ENCODE measurements at places on chromosomes 13 and 19.
A peak's percentile ranks its signal among the peaks of the same experiment; 100 is the strongest.

- peak; percentile 26 for DNase-seq
Observed at GRCh38 chr13:109715902-109716301, 70.5 kb downstream of the IRS2 start.

DNA sequence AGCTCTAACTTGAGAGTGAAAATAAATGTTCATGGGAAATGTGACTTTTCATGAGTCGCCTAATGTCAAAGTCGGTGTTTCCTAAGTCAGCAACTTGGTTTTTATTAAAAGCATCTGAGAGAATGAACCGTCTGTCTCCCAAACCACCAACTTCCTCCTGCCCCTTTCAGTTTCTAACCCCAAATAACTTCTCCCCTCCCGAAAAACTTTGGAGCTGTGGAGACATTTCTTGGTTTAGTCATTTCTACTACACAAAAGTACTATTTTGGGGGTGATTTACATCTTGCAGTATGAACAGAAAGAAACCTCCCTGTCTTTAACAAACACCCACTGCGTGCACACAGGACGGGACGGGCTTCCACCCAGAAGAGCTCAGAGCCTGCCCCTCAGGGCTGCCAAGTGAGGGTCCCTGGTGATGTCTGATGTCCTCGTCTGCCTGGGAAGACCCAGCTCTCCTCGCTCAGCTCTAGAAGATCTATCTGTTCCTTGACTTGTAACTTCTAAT, 65.0 kb downstream of the RASA3 start:
- peak; percentile 62 for DNase-seq

DNA sequence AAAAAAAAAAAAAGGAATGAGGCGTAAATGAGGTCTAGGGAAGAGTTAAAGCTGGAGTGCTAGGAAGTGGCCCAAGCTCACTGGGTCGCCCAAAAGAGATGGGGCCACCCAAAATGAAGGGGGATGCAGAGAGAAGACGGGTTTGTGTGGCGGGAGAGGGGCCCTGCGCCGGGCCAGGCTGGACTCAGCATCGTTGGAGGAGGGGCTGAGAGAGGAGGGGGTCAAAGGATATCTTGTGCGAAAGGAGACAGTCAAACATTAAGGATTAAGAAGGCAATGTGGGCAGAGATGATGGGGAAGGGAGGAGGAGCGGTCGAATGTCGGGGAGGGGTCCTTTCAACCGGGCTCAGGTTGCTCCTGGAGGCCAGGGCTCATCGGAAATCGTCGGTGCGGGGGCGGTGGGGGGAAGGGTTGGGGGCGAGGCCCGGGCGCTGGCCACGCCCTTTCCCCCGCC, 825 bp upstream of the CARM1 start:
- no peak for DNase-seq

DNA sequence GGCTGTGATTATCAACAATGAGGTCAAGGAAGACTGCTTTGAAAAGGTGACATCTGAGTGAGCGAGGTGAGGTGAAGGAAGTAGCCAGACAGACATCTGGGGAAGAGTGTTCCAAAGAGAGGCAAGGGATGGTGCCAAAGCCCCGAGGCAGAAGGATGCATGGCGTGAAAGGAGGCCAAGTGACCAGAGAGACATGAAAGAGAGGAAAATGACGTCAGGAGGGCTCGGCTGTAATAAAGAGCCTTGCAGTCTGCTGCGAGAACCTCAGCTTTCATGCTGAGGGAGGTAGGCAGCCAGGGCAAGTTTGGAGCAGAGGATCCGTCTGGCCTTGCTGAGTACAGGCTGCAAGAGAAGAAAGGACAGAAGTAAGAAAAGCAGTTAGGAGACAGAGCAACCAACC, 50.8 kb downstream of the FOXO1 start:
- DNase-seq, result no peak

DNA sequence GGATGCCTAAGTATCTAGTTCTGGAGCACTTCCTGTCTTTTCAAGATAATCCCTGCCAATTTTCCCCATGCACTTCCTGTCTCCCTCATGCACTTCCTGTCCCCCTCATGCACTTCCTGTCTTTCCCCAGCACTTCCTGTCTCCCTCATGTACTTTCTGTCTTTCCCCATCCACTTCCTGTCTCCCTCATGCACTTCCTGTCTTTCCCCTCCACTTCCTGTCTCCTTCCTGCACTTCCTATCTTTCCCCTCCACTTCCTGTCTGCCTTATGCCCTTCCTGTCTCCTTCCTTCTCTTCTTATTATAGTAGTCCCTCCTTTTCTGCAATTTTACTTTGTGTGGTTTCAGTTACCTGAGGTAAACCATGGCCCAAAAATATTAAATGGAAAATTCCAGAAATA, 3.0 kb upstream of the TNNT1 start:
- DNase-seq, result no peak
